ENCODE measurements at places on chromosomes 3 and 15. TPM values are rescaled to one million over a fixed set of nuclear protein-coding genes. Genes with fewer than 3 reads are reported as not detected.

Gene LSAMP
- 5.3 TPM for total RNA-seq

Gene SLC12A1
- not detected for total RNA-seq

Gene CCDC39
- total RNA-seq = 0.58 TPM

Gene TMEM158
- 6.5 TPM for total RNA-seq

Gene TIMP4
- 13.2 TPM for total RNA-seq

Gene ZPLD1
- total RNA-seq = not detected

Gene SLC6A1
- total RNA-seq = 10.9 TPM

Gene SUCNR1
- 2.5 TPM for total RNA-seq

DNA sequence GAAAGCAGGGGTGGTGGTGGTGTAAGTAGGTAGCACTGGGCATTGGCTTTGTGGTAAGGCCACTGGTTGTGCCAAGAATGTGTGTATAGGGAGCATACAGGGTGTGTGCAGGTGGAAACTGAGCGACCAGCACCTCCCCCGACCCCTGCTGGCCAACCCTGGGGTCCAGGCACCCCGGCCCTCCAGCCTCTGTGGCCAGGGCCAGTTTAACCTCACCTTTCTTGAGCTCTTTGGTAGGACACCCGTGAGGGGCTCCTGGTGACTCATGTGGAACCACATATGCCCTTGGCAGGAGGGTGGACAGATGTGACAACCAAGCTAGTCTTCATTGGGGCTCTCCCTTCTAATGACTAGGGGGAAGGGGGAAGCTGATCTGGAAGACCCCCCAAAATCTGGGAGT lies 19.5 kb downstream of the SHF start:
- no peak for DNase-seq

GRCh38 chr15:78457101-78457500 lies 19.1 kb downstream of the IREB2 start:
- no peak for DNase-seq

DNA sequence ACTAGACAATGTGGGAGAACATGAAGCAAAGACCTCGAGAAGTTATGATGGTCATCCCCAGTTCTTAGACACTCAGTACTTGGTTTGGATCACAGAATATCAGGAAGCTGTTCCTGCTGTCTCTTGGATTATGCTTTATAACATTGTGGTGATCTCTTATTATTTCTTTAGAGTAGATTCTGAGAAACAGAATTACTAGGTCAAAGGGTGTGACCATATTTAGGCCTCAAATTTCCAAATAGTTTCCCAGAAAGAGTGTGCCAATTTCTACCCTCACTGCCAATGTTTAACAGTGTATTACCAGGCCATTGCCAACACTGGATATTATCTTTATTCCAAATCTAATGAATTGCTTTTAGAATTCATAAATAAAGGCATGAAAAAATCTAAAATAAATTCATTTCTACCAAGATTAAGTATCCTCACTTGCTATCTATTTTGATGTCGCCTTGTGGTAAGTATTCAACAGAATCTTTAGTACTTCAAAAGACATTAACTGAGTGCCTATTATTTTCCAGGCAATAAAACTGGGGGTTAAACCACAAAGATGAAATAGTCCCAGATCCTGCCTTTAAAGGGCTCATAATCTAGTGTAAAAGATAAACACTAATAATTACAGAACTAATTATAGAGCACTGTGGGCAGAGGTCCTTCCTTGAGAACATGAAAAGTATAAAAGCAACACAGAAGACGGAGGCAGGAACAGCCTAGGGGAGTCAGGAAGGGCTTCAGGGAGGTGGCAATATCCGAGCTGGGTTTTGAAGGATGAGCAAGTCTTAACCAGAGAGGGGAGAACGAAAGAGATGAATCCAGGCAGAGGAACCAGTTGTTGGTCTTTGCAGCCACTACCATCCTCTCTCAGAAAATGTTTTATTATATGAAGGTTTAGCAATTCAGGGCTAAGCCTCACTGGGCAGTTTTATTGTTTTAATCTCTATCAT lies 86.8 kb downstream of the IGF2BP2 start:
- no peak for DNase-seq

DNA sequence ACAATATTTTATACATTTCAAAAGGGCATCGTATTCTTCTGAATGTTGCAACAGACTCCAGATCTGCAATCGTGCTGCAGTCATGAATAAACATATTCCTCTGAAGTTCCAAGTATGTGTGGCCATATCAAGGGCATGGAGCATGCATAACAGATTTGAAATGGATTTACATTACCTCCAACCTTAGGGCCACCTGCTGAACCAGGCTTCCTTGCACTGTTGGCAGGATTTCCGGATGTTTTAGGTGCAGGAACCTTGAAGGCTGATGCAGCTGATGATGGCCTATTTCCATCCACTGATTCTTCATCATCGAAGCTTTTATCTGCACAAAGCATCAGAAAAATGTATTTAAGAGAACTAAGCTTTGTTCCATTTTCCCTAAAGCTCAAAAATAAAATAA lies 73.5 kb downstream of the CLASP2 start:
- no peak for DNase-seq

DNA sequence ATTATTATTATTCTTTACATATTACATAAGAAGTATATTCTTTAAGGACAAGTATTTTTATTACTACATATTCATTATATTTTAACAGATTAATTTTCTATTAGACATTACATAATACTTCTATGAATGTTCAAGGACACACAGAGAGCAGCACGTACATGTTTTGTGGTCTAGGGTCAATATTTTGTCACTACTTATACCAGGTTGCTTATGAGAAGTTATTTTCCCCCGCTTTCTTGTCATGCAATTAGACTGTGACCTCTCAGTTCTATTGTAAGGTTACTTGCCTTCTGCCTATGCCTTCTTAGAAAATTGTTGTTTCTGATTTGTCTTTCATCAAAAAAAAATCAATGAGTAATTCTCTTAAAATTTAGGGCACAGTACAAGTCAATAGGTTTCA lies 21.5 kb downstream of the BCHE start:
- no peak for DNase-seq

GRCh38 chr15:39200586-39200985 lies 380.3 kb upstream of the THBS1 start:
- no peak for DNase-seq

- DNase-seq = no peak
Observed at GRCh38 chr15:69338535-69339213, 40.0 kb downstream of the PAQR5 start.

DNA sequence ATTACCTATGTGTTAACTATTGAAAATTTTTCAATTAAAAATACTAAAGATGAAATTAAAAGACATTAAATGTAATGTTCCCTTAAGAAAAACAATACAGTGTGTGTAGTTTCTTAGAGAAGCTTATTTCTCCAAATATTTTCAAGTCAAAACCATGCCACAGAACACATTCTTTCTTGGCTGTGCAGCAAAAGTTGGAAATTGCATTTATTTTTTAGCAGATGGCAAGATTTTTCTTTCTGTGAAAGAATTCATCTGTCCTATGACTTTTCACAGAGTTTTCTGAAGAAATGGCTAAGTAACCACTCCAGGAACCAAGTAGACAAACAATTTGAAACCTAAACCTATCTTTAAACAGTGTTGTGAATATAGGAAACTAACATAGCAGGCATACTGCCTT lies 47.2 kb downstream of the IMPG2 start:
- DNase-seq = no peak

- DNase-seq = no peak
Observed at GRCh38 chr3:147371140-147371539, 35.2 kb downstream of the ZIC4 start.

DNA sequence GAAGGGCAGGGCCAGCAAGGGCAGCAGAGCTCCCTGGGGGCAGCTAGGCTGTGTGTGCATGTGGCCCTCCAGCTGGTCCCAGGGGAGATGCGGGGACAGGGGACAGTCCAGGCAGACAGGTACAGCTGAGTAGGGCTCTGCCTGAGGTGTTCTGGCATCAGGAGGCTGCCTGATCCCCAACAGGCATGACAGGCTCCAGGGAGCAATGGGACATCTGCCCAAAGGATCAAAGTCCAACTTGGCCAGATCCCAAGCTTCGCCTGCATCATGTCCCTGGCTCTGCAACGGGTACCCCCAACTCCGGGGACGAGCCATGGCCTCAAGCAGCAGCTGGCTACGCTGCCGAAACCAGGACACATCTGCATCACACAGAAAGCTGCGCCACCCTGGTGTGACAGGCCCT lies 21.8 kb downstream of the ATRIP start:
- no peak for DNase-seq

- DNase-seq = no peak
Observed at GRCh38 chr3:128238184-128238489, 84.9 kb downstream of the EEFSEC start.
